HTR-8/SVneo (cell line): ENCODE measurements at places on chromosomes 16 and 17.

GRCh38 chr16:29743827-29744531 is 1.8 kb downstream of the C16orf54 start:
- DNase-seq = no peak

GRCh38 chr16:54694651-54695050 is 236.0 kb upstream of the IRX5 start:
- DNase-seq = no peak

GRCh38 chr16:67277999-67278772 is 1.1 kb upstream of the PLEKHG4 start:
- DNase-seq = peak; percentile 41

GRCh38 chr17:77489239-77489892 is 348.6 kb downstream of the SEC14L1 start:
- DNase-seq = no peak

- DNase-seq = no peak
Measured at GRCh38 chr16:6611535-6611934, 721.1 kb upstream of the RBFOX1 start.

- no peak for DNase-seq
Measured at GRCh38 chr17:13320046-13320785, 281.5 kb downstream of the HS3ST3A1 start.

DNA sequence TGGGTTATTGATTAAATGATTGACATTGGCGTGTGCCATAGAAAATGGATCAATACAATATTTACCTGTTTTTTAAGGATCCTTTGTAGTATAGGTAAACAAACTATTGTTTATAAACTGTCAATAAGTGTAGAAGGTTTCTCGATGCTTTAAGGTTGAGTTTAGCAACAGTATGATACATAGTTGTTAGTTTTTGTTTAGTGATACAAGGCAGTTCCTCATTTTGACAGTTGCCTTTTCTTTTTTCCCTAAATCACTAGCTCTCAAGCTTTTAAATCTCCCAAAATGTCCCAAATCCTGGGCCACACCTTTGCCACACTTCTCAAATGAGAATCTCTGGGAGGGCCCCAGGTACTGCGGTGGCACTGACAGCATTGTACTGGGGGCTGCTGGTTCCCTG is 57.3 kb downstream of the EPN2 start:
- no peak for DNase-seq

GRCh38 chr17:71405101-71405500 is 715.7 kb upstream of the SOX9 start:
- DNase-seq = no peak

GRCh38 chr17:55814377-55814776 is 63.5 kb downstream of the PCTP start:
- DNase-seq = no peak

DNA sequence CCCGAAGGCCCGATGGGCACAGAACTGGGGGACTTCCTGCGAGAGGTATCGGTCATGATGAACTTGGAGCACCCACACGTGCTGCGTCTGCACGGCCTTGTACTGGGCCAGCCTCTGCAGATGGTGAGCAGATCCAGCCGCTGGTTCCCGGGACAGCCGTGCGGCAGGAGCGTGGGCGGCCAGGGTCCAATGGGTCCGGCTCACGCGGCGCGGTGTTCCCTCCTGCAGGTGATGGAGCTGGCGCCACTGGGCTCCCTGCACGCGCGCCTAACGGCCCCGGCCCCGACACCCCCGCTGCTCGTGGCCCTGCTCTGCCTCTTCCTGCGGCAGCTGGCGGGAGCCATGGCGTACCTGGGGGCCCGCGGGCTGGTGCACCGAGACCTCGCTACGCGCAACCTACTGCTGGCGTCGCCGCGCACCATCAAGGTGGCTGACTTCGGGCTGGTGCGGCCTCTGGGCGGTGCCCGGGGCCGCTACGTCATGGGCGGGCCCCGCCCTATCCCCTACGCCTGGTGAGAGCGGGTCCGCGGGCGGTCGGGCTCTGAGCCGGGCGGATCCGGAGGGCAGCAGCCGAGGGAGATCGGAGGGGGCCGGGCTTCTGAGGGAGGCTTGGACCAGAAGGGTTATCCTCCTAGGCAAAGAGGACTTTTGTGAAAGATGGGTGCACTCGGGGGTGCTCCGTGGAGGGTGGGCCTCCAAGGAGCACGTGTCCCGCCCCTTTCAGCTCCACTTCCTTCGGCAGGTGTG is 3.0 kb downstream of the TNK1 start:
- DNase-seq = peak; percentile 43

DNA sequence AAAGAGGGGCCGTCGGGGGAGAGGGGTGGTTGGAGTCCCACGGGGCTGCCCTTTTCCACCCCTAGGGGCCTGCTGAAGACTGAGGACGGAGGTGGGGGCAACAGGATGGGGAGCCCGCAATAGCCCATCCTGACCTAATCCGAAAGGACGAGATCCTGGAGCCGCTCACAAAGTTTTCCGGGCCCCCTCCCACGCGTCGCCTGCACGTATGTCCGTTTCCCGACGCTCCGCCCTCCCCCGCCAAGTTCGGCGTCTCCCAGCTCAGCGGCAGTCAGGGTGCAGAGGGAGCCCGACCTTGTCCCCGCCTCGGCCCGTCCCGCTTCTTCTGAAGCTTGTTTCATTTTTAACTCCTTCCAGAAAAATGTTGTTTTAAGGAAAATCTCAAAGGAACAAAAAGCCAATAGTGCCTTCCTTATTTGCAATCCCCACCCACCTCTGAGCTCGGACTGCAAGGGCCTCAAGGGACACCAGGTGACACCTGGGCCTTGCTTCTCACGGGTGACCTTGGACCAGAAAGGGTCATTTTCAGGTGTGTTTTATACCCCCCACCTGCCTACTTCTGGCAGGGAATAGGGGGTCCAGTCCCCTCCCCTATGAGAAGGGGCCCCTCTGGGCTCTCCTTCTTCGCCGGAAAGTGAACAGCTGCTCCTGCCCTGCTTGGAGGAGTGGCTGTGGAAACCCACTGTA is 3.4 kb upstream of the ZNF423 start:
- DNase-seq = no peak

GRCh38 chr17:17515934-17516930 is 20.0 kb upstream of the RASD1 start:
- no peak for DNase-seq

DNA sequence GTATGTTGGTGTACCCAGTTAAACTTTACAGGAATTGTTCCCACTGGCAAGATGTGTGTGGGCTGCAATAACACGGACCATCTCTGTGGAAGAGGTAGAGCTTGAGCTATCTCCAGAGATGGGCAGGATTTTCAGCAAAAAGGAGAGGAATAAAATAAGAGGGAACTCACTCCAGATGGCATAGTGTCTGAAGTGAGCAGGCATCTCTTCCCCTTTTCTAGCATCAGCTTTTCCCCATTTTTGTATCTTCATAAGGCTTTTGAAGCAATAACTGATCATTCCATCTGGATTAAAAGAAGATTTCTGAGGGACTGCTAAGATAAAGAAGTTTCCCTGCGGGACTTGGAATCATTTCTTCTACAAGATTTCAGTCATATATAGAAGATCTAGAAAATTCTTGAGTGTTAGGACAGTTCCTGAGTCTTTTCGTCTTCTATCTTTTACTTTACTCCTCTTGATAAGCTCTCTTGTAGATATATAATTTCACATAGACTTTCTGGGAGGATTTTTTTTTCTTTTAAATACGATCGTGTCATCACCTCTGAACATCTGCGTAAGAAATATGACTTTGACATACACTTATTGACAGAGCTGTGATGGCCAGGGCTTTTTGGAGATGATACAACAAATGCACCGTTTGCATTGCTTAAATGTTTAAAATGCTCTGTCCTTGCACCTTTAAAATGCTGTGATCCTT is 2.1 kb downstream of the CPD start:
- no peak for DNase-seq

DNA sequence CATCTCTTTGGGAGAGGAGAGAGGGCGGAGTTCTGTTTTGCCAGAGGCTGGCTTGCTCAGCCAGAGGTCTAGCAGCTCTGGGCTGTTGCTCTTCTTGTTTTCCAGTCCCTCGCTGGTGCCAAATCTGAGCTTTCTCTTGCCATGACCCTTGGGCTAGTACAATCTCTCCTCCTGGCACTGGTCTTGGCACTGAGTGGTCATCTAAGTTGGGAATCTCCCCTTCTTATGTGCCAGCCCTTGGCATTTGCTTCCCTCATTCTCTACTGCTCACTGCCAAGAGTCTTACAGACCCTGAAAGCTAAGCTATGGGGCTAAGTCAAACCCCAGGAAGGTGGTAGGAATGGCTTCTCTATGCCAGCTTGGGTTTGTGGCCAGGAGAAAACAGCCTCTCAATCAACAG is 148.6 kb downstream of the SHISA6 start:
- DNase-seq = no peak

- DNase-seq = no peak
Measured at GRCh38 chr16:28108590-28109247, 45.2 kb upstream of the GSG1L start.

DNA sequence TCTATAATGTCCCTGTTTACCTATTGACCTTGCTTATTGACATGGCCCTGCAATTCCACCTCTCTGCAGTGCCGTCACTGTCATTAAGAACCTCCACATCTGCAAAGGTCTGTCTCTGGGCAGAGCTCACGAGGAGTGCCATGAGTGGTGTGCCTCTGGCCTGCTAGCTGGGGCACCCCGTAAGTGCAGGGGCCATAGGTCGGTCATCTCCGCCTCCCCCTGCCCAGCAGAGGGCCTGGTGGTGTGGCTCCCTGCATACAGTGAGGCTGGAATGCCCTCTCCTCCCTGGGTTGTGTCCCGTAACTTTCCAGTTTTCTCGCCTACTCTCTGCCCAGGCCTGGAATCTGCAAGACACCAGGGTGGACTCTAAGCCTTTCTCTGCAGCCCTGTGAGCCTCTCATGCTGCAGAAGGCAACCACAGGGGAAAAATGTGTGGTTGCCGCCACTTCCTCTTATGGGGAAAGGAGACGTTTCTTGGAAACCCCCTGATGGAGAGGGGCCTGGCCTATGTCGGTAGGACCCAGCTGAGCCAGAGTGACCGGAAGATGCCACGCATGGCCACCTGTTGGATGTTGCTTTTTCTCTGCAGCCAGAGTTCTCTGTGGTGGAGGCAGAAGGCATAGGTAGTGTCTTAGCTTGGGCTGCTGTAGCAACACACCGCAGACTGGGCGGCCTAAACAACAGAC is 2.7 kb upstream of the SNX20 start:
- no peak for DNase-seq

DNA sequence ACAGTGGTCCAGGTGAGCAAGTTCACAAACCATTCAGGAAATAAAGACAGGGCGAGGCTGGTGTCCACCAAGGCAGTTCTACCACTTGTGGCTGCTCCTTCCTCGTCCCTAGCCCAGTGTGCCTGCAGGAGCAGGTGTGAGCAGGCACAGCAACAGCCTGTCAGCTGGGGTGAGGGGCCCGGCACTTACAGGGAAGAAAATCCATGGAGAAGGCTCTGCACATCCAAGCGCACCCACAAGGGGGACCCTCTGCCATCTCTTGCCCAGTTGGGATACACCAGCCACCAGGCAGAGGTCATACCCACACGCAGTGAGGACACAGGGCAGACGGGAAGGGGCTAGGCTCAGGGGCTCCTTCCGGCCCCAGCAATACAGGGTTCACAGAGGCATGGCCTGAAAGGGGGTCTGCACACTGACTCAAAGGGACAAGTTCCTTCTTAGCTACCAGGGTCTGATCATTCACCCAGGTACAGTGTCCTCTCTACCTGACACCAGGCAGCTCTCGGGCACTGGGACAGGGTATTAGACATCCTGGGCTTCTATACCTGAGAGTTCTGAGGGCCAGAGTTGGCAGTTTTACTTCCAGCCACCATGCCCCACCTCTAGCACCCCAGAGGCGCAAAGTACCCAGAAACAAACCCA is 27.0 kb downstream of the CDIP1 start:
- DNase-seq = peak; percentile 60

- no peak for DNase-seq
Measured at GRCh38 chr17:72996791-72997190, 95.7 kb downstream of the SLC39A11 start.

GRCh38 chr17:46818316-46818928 is at the start of gene WNT3:
Gene WNT3 (minus strand): TSS chr17:46818692. CDS start chr17:46818597, 95 bp downstream.
- no peak for DNase-seq

- DNase-seq = no peak
Measured at GRCh38 chr17:27558842-27559505, 72.0 kb upstream of the LGALS9 start.

DNA sequence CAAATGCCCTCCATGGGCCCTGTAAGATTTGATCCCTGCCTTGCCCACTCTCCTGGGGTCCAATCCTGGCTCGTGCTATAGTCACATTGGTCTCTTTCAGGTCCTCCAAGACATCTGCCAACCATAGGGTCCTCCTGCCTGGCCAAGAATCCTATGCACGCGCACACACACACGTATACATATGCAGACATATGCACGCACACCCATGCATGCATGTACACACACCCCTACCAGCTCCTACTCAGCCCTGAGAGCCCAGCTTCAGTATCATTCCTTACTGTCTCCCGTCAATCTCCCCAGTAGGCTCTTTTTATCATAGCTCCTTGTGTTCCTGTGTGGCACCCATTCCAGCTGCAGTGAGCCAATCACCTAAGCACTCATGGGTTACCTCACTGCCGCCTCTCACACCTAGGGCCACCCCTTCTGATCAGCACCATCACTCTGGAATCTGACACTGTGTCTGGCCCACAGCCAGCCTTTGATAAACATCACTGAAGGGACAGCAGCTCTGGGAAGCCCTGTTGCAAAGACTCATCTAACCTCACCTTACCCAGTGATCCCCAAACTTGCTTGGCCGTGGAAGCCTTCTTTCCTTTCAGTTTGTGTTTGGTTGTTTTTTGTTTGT is 7.9 kb upstream of the DNAH17 start:
- DNase-seq = no peak

- DNase-seq = no peak
Measured at GRCh38 chr17:11921296-11921695, 76.0 kb downstream of the ZNF18 start.

DNA sequence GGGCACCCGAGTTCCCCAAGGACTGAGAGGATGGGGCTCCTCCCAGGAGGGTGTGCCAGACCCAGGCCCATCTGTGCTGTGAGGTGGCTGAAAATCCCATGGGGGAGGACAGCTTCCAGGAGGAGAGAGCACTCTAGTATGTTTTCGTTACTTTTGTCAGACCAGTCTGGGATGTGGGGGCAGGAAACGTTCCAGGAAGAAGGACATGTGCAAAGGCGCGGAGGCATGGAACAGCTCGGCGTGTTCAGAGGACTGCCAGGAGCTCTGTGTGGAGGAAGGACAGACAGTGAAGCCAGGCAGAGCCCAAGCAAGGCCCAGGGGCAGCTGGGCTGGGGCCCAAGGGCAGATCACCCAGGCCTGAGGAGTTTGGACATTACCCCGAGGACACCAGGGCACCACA is 7.0 kb downstream of the CA4 start:
- DNase-seq = no peak
